ENCODE measurements at places on chromosomes 6 and 20.
A peak's percentile ranks its signal among the peaks of the same experiment; 100 is the strongest.

DNA sequence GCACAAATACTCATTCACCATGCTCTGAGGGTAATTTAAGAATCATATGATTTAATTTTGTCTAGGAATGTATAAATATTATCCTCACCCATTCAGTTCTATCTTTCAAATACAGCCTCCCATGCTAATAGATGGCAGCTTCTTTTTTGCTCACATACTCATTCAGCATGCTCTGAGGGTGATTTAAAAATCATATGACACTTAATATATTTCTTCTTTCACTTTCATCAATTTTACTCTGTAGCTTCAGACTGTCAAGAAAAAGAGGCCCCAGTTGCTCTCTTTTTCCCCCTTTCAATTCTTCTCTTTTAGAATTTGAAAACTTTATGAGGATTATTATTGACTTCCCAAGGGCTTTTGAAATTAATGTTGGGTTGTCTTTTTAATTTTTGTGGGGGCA lies 161.7 kb upstream of the LAMP5 start:
- no peak for DNase-seq

DNA sequence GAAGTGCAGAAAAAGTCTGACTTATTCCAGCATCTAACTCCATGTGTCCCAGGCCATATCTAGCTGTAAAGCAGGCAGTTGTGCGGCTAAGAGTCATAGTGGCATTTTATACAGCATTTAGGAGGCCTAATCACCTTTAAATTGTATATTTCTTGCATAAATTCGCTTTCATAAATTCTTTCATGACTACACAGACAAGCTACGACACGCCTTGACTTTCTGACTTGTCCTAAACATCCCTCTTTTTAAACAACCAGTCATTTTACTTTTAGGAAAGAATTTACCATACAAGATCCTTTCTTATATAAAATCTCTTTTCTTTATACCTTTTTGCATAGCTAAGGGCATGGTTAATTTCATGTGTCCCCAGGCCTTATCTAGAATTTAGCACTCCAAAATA lies 81.7 kb upstream of the THBS2 start:
- no peak for DNase-seq

GRCh38 chr6:53795340-53795701 lies 516 bp downstream of the LRRC1 start:
- peak; percentile 15 for DNase-seq

GRCh38 chr20:11457488-11457887 lies 460.2 kb upstream of the BTBD3 start:
- no peak for DNase-seq

DNA sequence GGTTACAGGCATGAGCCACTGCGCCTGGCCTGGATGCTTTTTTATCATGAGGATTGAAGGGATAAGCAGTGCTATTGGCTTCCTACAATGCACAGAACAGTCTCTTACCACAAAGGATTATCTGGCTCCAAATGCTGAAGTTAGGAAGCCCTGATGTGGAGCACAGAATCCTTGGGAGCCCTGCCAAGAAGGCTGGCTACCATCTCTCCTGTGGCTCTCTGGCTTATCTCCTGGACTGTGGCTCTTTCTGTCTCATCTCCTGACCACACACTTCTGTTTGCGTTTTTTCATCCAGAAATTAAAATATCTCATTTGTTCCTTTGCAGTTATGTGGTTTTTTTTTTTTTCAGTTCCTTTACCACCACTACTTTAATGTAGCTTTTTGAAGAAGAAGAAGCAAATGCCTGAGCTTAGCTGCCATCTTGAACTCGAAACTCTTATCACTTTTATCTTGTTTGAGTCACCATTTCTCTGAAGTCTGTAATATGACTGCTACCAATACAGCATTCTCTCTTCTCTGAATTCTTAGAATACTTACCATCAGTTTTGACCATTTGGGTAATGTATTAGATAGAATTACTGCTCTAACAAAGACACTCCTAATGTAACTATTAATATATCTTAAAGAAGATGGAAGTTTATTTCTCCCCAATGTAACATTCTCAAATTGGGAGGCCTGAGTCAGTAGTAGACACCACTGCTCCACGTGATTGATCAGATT lies 1044.7 kb downstream of the KIF16B start:
- peak; percentile 47 for DNase-seq

- no peak for DNase-seq
Observed at GRCh38 chr6:87586371-87587077, 3.3 kb downstream of the RARS2 start.

- DNase-seq, result no peak
Observed at GRCh38 chr20:34373445-34373844, 10.4 kb downstream of the ITCH start.

GRCh38 chr20:7113577-7114466 lies 346.3 kb downstream of the BMP2 start:
- no peak for DNase-seq

- no peak for DNase-seq
Observed at GRCh38 chr20:37758332-37758731, 64.5 kb downstream of the CTNNBL1 start.

DNA sequence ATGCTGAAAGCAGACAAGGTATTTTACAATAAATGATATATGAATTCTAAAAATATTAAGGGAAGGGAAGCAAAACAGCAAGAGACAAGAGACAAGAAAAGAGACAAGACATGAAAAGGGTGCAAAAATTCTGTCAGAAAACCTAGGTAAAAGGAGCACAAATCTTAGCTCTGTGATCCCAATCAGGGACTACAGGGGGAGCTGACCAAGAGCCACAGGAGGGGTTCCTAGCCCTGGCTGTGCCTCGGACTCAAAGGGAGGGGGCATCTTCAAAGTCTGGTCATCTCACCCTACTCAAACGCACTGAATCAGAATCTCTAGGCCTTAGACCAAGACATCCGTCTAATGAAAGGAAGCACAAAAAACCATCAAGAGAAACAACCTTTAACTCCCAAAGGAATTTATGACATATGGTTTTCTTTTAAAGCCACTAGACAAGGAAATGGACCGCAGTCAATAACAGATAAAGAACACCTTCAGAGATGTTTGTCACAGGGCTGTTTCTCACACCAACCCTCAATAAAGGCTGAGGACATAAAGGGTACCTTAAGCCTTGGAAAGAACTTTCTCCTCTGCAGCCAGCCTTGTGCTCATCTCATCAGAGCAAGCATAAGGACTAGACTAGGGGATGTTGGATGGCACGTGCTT lies 130.4 kb upstream of the CDYL start:
- no peak for DNase-seq

GRCh38 chr6:43308101-43308989 lies at the start of gene CRIP3:
CRIP3 (minus strand) TSS chr6:43308826; CDS start chr6:43308792, 34 bp downstream.
- peak; percentile 21 for DNase-seq

DNA sequence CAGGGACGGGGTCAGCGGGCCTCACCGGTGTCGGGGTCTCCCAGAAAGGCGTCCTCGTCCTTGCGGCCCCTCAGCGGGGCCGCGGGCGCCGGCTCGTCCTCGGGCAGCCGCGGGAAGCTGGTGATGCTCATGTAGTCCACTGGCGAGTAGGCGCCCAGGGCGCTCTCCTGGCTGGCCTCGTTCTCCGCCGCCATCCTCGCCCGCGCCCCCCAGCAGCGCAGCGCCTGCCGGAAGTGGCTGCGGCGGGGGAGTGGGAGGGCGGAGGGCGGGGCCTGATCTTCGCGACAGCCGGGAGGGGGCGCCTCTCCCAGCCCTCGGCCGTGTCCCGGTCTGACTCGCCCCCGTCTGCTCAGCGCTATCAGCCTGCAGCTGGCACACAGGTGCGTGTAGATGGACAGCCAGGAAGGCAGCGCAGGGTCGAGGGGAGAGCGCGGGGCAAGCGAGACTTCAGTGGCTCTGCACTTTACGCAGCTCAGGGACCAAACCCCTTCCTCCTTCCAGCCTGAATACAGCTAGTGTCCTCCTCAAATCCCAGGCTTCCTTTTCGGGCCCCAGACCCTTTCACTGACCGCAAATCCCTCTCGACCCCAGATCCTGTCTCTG lies at the start of gene GGT7:
Gene GGT7 (minus strand): TSS at position 235 of the 603 bp plus-strand sequence. CDS start 41 bp downstream, at position 194.
- peak; percentile 90 for DNase-seq

DNA sequence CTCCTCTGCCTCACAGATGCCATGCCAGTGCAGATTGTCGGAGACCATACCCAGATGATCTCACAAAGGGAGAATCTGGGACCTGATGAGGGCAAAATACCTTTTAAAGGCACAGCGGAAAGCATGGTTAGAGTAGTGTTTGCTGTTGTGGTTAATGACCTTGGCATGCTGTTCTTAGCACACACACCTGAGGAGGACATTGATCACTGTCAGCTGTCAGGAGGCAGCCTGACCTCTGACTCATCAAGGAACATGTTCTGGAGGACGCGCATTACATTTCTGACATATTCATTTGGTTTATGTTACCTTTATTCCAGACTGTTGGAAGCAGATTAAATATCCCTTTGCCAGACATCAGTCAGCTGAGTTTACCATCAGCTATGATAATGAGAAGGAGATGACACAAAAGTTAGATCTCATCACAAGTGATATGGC lies 57.1 kb downstream of the GOPC start:
- DNase-seq, result no peak

DNA sequence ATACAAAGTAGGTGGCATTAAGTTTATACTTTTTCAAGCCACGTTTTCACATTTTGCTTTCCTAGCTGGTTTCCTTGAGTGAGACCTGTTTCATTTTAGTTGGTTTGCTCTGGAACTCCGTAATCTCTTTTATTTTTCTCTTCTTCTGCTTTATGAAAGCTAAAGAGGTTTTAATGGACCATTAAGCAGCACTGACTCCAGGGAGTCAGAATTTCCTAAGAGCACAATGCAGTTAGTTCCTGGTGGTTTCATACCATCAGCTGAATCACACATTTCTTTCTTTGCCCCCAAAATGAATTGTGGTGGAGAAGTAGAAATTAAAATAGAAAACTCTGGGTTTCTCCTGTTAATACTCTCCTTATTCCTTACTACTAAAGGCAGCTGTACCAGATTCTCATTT lies 3.4 kb downstream of the OPN5 start:
- DNase-seq, result no peak

GRCh38 chr6:45955597-45955996 lies 60.1 kb downstream of the CLIC5 start:
- DNase-seq, result no peak

- DNase-seq, result no peak
Observed at GRCh38 chr6:25295651-25296050, 16.5 kb downstream of the CARMIL1 start.

DNA sequence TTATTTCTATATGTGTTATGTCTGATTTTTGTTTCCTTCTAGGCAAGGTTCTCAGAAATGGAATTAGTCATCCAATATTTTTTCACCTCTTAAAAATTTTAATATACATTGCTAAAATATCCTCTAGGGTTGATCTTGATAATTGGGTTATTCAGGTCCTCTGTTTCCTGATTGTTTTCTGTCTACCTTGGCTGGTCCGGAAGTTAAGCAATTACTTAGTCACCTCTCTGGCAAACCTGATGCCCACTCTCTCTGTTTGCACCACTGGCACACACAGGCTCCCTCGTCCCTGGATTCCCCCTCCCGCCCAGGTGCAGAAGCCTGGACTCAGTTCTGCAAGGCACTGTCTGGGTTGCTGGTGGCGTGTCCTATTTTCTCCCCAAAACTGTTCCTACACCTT lies 27.7 kb downstream of the CST9L start:
- DNase-seq, result no peak

- no peak for DNase-seq
Observed at GRCh38 chr6:113185299-113185698, 671.8 kb upstream of the MARCKS start.

- no peak for DNase-seq
Observed at GRCh38 chr6:167711211-167711610, 115.5 kb upstream of the AFDN start.

- no peak for DNase-seq
Observed at GRCh38 chr6:148432462-148433195, 90.0 kb downstream of the SASH1 start.

DNA sequence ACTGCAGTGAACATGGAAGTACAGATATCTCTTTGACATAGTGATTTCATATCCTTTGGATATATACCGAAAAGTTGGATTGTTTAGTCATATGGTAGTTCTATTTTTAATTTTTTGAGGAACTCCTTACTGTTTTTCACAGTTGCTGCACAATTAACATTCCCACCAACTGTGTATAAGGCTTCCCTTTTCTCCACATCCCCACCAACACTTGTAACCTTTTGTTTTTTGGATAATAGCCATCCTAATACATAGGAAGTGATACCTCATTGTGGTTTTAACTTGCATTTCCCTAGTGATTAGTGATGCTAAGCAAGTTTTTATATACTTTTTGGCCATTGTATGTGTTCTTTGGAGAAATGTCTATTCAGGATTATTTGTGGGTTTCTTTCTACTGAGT lies 45.1 kb upstream of the TENT5A start:
- DNase-seq, result no peak

- no peak for DNase-seq
Observed at GRCh38 chr6:15516923-15517560, 145.8 kb downstream of the DTNBP1 start.

- no peak for DNase-seq
Observed at GRCh38 chr6:55494411-55494810, 84.6 kb downstream of the HMGCLL1 start.

DNA sequence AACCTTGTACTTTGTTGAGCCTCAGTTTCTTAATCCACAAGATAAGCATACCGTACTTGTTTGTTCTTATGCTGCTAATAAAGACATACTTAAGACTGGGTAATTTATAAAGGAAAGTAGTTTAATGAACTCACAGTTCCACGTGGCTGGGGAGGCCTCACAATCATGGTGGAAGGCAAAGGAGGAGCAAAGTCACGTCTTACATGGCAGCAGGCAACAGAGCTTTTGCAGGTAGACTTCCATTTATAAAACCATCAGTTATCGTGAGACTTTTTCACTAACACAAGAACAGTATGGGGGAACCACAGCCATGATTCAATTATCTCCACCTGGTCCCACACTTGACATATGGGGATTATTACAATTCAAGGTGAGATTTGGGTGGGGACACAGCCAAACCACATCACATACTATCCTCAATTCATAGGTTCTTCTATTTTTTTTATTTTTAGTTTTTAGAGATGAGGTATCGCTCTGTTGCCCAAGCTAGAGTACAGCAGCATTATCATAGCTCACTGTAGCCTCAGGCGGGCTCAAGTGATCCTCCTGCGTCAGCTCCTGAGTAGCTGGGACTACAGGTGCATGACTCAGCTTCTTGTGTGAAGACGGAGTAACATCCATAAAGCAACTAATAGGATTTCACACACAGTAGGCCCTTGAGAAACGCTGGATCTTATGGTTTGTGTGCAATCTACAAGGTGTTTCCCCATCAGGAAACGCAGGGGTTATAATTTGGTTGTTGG lies 76.7 kb upstream of the IYD start:
- DNase-seq, result no peak

DNA sequence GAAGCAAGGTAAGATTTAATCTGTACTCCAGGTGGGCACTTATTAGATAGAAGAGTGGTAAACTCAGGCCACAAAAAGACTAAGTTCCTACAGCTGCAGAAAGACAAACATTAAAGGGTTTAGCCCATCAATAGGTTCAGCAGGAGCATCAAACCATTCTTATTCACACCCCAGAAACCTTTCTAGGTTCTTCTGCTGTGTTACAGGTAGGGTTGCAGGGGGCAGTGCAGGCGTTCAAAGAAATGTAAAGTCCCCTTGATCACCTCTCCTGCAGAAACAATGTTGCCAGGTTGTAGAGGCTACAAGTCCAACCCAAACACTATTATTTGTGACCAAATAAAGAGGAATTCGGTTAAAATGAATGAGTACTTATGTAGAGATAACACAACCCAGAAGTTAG lies 31.8 kb downstream of the PHACTR1 start:
- DNase-seq, result no peak

All from cerebellum (tissue), 4 donors.